Activated CD4-positive, alpha-beta T cell treated with anti-CD3 and anti-CD28 coated beads, Interleukin-2, amount 10 ng/mL, durations not matched to agents 7 days and 5 days (primary cell): ENCODE measurements at places on chromosomes 1 and 21.
A peak's percentile ranks its signal among the peaks of the same experiment; 100 is the strongest.

DNA sequence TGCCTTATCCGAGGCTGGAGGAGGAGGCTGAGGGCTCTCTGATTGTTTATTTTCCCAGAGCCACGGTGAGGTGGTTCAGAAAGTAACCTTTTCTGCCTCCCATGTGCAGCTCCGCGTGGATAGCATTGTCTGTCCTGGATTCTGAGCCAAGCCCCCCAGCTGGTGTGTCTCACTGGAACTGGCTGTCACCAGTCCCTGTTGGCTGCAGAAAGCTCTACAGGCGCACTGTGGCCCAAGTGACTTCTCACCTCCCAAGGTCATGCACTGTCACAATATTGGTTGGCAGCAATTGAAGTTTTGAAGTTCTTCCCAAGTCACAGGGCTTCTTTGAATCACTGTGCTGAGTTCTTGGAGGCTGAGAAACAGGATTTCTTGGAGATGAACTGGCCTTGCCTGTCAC is 8.2 kb downstream of the BMP8A start:
- no peak for DNase-seq

DNA sequence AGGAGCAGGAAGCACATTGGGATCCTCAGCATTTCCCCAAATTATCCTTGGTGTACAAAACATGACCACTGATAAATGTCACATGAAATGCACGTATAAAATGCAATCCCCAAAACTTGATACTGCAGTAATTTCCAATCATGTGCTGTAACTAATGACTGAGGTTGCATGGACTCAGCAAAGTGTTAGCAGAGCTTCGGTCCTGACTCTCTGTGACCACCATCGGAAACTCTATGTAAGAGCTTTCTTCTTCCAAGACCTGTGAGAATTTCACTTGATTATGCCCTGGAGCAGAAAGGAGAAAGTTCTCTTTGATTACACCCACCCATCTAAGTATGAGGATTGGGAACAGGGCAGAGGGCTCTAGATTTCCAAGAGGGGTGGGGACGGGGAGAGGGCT is 908 bp downstream of the CD53 start:
- peak; percentile 20 for DNase-seq

DNA sequence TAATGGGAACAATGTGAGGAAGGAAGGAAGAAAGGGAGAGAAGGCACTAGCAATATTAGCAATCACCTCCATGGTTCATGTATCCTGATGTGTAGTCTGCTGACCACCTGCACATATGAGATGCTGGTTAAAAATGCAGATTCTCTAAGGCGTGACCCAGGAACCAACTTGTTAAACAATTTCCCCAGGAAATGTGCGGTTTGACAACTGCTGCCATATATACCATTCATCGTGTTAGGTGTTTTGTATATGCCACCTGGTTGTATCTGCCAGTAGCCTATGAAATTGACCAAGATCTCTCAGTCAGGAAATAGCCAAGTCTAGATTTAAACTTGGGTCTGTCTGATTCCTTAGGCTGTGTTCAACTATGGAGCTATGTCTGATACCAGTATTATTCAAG is 4.1 kb downstream of the SEMA4A start:
- DNase-seq, result no peak

DNA sequence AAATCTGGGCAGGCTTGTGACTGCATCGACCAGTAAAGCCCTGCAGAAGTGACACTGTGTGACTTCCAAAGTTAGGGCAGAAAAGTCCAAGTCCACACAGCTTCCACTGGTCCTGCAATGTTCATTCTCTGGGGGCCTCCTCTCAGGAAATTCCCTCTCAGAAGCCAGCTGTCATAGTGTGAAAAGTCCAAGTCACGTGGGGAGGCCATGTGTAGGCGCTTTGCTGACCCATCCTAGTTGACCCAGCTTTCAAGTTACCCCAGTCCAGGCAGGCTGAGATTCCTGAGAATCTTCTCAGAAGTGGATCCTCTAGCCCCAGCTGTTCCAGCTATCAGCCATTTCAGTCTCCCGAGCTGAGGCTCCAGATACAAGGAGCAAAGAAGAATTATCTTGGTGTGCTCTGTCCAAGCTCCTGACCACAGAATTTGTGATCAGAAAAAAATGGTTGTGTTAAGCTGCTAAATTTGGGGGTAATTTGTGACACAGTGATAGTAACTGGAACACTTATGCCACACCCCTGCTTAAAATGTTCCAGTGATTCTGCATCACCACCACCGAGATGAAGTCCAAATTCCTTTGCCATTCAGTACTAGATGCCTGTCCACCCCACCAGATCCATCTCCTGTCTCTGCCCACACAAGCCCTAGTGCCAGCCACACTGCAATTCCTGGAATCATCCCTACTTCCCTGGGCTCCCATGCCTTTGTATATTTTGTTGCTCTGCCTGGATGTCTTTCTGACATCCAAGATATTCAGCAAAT is 2.5 kb upstream of the STUM start:
- no peak for DNase-seq

DNA sequence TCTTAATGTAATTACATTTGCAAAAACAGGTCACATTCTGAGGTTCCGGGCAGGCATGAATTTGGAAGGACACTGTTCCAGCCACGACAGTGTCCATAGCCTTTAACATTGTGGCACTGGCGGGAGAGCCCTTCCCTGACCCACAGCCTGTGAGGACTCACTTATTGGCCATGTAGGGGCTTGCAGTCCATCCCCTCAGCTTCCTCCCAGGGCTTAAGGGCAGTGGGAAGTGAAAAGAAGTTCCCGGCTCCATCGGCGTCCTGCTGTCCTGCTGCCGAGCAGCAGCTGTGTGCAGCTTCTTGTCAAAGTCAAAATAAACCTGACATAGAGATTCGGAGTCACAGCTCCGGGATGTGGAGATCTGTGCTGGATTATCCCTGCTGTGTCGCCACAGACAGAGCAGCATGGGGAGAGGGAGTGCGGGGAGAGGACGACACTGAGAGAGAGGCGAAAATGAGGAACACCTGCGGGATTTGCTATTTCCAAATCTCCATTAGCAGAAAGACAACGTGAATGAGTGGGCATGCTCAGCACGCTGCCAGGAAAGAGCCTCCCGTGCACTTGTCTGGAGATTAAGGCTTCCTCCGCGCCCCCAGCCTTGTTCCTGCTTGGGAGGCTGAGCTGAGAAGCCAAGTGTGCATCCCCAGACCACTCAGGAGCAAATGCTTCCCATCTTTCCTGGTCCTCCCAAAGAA is 260.3 kb downstream of the ASTN1 start:
- no peak for DNase-seq

GRCh38 chr21:27677546-27677945 is 710.7 kb upstream of the ADAMTS5 start:
- DNase-seq, result no peak

GRCh38 chr1:156963621-156964020 is 43.2 kb downstream of the LRRC71 start:
- peak; percentile 76 for DNase-seq

DNA sequence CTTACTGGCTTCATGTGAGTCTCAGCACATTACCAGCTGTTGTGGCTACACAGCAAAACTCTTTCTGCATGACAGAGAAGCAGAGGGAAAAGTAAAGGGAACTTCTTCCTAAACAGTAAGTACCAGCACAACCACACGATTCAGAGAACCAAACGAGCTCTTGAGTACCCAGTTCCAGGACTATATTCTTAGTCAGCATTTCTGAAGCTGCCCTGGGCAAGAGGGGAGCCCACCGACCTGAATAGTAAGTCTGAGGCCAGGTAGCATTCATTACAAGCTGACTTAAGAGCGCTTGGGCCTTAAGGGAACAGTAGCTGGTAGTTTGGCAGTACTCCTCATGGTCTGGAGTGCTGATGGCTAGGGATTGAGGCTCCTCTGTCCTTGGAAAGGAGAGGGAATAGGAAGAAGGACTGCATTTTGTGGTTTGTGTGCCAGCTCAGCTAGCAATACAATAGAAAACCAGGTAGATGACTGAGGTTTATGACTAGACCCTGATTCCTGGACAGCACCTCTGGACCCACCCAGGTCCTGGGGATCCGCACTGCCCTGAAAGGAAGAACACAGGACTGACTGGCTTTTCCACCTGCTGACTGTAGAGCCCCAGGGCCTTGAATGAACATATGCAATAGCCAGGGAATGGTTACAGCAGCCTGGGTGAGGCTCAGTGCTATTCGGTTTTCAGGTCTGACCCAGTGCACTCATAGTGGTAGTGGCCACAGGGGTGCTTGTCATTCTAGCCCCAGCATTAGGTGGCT is 396.8 kb upstream of the PRMT6 start:
- no peak for DNase-seq

DNA sequence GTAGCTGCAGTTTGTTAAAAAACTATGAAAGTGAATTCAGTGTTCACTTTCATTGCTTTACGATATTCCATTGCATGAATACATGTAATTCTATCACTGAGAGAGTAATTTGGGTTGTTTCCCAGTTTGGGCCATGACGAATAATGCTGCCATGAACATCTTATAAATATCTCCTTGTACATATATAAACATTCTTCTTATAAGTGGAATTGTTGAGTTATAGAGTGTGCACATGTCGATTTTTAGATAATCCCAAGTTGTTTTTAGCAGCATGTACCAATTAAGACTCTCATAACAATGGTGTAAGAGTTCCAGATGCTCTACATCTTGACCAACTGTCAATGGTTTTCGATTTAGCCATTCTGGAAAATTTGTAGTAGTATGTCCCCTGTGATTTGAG is 40.9 kb downstream of the ALG6 start:
- DNase-seq, result no peak

GRCh38 chr1:59994302-59995198 is 68.0 kb upstream of the CYP2J2 start:
- no peak for DNase-seq

GRCh38 chr1:166128195-166128594 is 38.6 kb downstream of the FAM78B start:
- DNase-seq, result no peak

DNA sequence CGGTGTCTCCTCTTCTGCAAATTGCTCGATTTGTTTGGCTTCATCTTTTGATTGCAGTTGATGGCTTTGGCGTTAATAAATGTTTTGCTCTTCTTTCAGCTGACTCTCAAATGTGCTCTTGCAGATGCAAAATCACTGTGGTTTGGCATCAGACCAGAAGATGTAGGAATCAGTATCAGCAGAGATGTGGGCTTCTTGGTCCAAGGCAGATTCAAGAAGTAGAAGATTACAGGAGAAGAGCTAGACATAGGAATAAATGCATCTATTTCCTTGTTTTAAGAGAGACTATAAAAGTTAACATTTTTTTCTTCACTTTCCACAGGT is 59.8 kb upstream of the BACH1 start:
- DNase-seq, result no peak
